ENCODE measurements at places on chromosomes 12 and 14.

GRCh38 chr12:16063726-16064125 lies 152.6 kb downstream of the DERA start:
- H3K4me3 ChIP-seq: no peak overlapping the region
- no peaks in the 10 kb centered on the region for H3K36me3 ChIP-seq
- H3K4me1 ChIP-seq: no peaks in the 10 kb centered on the region
- no peak for DNase-seq
- H3K27ac ChIP-seq: no peak overlapping the region

GRCh38 chr12:109815757-109816617 lies 17.2 kb downstream of the TRPV4 start:
- H3K27me3 ChIP-seq: no peaks in the 10 kb centered on the region
- no peak overlapping the region for H3K4me3 ChIP-seq
- no peaks in the 10 kb centered on the region for H3K4me1 ChIP-seq
- DNase-seq: no peak
- no peak overlapping the region for H3K27ac ChIP-seq
- H3K36me3 ChIP-seq: peaks cover 8% of the 10 kb centered on the region

- no peak for DNase-seq
- H3K4me1 ChIP-seq: peaks cover 9% of the 10 kb centered on the region
- no peak overlapping the region for H3K4me3 ChIP-seq
- no peaks in the 10 kb centered on the region for H3K36me3 ChIP-seq
- no peak overlapping the region for H3K27ac ChIP-seq
Observed at GRCh38 chr14:73778736-73779135, 64.6 kb upstream of the PNMA1 start.

DNA sequence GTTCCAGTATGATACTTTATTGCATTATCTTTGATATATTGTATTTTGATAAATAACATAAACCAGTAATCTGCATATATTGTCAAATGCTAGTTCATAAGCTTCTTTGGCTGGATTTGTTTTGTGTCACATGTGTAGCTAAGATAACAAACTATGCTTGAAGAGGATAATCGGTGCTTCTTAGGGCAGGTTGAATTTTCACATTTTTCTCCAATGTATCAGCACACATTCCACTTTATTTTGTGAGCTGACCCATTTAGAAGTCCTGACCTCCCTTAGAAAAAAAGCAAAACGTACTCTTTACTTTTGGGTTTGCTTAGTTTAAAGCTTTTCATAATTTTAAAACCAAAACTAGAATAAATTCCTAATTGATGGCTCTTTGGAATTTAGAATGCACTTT lies 277.7 kb upstream of the DDHD1 start:
- no peak overlapping the region for H3K4me3 ChIP-seq
- DNase-seq: no peak
- no peaks in the 10 kb centered on the region for H3K4me1 ChIP-seq

- H3K4me3 ChIP-seq: no peak overlapping the region
- no peaks in the 10 kb centered on the region for H3K27me3 ChIP-seq
- peak overlapping the region; percentile 100 for H3K27ac ChIP-seq
- peak; percentile 5 for DNase-seq
Observed at GRCh38 chr14:68137704-68138619, 318.4 kb downstream of the RAD51B start.

GRCh38 chr14:89924268-89924667 lies 30.3 kb downstream of the EFCAB11 start:
- H3K4me3 ChIP-seq: no peak overlapping the region
- peaks cover 5% of the 10 kb centered on the region for H3K36me3 ChIP-seq
- H3K4me1 ChIP-seq: peaks cover 6% of the 10 kb centered on the region
- DNase-seq: no peak
- H3K27me3 ChIP-seq: no peaks in the 10 kb centered on the region
- no peak overlapping the region for H3K27ac ChIP-seq

Data from SK-N-SH (cell line).